Activated CD4-positive, alpha-beta T cell treated with anti-CD3 and anti-CD28 coated beads, Interleukin-2, amount 50 U/mL, for 16 hours (primary cell): ENCODE measurements at places on chromosomes 3 and 15.

- DNase-seq: no peak
Observed at GRCh38 chr3:44106756-44107155, 134.9 kb upstream of the TOPAZ1 start.

GRCh38 chr3:183098536-183099025 is 715 bp downstream of the MCCC1 start:
- DNase-seq: peak; percentile 16

DNA sequence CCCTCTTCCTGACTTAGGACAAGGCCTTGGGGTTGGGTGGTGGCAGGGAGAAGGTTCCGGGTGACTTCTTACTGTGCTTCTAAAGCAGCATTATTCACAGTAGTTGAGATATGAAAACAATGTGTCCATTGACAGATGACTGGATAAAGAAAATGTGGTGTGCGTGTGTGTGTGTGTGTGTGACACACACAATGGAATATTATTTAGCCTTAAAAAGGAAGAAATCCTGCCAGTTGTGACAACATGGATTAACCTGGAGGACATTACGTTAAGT is 128.1 kb upstream of the RASGRP1 start:
- DNase-seq: no peak

DNA sequence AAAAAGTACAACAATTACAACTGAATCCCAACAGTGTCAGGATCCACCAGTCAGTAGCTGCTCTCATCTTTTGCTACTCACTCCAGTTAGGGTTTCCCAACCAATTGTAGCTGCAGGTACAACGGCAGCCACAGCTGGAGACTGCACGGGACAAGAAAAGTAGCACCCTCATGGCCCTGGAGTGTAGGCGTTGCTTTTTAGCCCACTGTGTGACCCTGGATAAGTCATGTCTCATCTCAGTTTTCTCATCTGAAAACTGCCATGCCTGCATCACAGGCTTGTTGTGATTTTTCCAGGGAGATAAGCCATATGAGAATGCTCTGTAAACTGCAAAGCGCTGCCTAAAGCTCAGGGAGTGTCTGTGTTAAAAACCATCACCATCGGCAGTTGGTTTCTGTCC is 535.6 kb upstream of the IL12A start:
- DNase-seq: no peak

GRCh38 chr15:27770086-27770607 is 329.0 kb downstream of the OCA2 start:
- no peak for DNase-seq

DNA sequence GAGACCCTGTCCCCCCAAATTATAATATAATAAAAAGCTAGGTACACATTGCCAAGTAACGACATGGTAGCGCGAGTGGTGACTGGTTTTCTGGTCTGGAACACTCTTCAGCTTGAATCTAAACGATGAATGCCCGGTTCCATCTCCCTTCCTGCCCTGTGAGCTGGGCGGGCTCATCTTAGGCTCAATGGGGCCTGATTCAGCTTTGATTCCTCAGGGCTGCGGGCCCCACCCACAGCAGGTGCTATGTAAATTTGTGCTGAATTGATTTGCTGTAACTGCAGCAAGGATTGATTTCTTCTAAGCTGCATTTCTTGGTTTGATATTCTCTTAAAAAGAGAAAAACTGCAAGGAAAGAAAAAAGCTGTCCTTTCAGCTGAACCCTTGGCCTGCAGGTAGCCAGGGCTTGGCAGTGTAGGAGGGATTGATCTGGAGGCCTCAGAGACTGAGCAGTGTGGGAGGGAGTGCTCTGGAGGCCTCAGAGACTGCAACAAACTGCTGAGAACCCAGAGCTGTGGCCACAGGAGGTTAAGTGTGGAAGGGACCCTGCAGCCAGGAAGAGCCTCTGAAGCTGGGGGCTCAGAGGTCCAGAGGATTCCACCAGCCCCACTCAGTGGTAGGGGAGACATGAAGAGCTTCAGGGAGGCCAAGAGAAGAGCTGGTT is 231.6 kb downstream of the XXYLT1 start:
- DNase-seq: no peak

GRCh38 chr3:167920747-167921146 is 175.0 kb downstream of the GOLIM4 start:
- DNase-seq: no peak

GRCh38 chr3:64264501-64265109 is 39.3 kb upstream of the PRICKLE2 start:
- DNase-seq: no peak

GRCh38 chr3:46420931-46421330 is 13.9 kb downstream of the CCRL2 start:
- DNase-seq: no peak

GRCh38 chr3:13963137-13963886 is 83.4 kb upstream of the WNT7A start:
- DNase-seq: peak; percentile 0

DNA sequence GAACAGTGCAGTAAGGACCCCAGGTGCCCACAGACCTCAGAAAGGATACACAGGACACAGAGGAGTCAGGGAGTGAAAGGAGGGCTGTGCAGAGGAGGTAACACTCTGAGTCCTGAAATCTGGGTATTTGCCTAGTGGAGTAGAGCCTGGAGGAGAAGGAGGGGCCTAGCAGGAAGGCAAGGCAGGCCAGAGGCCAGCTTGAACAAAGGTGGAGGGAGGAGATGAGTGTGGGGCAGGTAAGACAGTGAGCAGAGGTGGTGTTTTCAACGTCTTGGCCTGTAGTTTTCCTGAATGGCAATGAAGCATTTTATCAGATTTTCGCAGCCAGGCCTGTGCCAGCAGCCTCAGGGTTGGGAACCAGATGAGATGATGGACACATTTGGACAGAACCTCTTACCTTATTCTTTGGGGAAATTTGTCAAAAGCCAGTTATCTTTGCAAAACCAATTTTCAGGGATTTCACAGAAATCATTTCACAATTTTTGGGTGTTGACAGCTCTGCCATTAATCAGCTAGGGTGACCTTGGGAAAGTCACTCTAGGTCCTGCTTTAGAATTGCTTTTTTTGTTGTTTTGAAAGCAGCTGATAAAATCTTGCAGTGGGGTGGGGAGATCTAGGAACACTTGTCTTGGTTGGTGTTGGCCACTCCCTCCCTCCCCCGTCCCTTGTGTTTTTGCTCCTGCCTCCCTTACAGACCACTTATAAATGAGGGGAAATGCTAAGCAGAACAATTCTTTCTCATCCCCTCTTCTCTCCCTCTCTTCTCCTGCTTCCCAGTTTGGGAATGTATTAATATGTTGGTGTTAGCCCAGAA is 38.4 kb downstream of the SPSB4 start:
- DNase-seq: no peak

DNA sequence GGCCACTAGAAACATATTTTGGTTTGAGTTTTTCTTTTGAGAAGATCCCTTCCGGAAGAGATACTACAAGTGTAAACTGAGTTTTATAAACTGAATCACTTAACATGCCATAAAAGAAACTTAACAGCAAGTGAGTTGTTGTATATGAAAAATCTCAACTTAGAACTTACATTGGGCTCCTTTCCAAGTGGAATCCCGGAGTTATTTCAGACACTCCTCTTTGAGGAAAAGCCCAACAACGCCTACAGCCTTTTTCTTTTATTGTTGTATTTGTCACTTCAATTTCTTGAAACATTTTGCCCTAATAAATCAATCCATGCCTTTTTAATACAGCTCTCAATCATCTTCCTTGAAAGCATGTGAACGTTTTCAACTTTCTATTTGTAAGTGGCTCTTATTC is 137.3 kb downstream of the FEZF2 start:
- no peak for DNase-seq

- peak; percentile 89 for DNase-seq
Observed at GRCh38 chr3:179015551-179016020, 56.0 kb downstream of the ZMAT3 start.

DNA sequence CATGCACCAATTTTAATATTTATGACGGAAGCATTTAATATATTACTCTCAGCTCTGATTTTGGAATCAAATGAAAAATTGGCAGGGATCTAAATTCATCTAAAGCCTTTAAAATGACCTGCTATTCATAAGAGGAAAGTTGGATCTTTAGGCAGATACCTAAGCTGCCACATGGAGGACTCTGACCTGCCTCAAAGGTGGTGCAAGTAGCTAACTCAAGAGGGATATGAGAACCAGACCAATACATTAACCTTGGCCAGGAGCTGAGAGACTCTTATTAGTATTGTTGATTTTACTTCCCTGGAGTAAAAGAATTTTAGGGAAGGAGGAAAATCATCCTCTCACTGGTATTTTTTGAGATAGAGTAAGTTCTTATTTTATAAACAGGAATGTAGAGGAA is 17.7 kb downstream of the ZNF654 start:
- DNase-seq: no peak

GRCh38 chr3:127755305-127755681 is 67.0 kb downstream of the MGLL start:
- DNase-seq: no peak

- DNase-seq: no peak
Observed at GRCh38 chr3:64095802-64096201, 72.5 kb upstream of the PSMD6 start.

DNA sequence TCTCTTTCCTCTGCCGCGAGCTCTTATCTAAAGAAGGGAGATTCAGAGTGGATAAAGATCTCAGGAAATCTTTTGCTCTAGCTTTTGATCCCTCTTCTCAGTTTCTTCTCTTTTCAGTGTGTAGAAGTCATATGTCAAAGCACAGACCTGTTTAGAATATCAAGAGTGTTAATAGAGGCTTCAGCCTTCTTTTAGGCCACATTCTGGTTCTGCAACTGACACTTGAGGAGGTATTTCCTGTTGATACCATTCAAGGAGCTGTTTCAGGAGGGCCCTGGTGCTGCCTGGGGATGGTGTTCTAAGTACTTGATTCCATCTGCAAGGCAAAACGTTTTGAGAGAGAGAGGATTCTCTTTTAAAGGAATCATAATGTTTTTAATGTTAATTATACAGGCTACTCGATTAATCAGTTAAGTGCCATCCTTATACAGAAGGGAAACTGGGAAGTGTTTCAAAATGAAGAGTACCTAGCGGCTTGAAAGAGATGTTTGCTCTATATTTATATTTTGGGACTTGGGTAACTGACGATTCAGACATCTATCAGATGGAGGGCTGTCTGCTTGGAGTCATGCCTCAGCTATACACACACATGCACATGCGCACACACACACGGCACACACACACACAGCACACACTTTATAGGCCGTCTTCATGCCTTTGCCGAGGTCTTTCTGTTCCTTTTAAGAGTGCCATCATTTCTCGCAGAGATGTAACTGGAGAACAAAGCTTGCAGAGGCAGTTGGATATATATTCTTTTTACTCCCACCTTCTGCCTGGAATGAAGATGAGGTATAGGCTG is 313.9 kb downstream of the PTPRG start:
- DNase-seq: no peak

DNA sequence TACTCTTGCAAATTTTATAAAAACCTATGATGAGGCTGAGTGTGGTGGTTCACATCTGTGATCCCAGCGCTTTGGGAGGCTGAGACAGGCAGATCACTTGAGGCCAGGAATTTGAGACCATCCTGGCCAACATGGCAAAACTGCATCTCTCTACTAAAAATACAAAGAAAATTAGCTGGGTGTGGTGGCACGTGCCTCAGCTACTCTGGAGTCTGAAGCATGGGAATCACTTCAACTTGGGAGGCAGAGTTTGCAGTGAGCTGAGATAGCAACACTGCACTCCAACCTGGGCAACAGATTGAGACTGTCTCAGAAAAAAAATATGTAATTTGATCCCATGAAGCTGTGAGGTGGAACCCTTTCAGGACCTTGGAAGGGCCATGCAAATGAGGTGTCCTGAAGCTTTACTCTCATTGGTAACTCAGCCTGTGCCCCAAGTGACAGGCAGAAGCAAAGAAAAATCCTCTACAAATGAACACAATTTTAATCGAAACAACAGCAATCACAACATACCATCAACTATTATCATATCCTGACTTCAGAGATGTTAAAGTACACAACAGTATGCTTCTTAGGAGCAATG is 84.6 kb upstream of the CDV3 start:
- DNase-seq: no peak

- no peak for DNase-seq
Observed at GRCh38 chr15:41637086-41637485, 23.1 kb upstream of the MGA start.

- no peak for DNase-seq
Observed at GRCh38 chr3:63959146-63959545, 47.0 kb upstream of the SCAANT1 start.

DNA sequence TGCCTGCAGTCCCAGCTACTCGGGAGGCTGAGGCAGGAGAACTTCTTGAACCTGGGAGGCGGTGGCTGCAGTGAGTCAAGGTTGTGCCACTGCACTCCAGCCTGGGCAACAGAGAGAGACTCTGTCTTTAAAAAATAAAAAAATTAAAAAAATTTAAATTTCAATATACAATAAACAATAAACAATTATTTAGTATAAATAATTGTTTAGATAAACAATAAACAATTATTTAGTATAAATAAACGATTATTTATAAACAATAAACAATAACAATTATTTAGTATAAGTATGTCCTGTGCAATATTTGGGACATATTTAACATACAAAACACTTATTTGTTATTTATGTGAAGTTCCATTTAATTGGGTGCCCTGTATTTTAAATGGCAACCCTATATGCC is 119.6 kb downstream of the XXYLT1 start:
- DNase-seq: no peak

GRCh38 chr15:74937272-74937589 is 642 bp downstream of the COX5A start:
- no peak for DNase-seq

GRCh38 chr15:76626611-76627010 is 278.5 kb downstream of the SCAPER start:
- DNase-seq: no peak

- no peak for DNase-seq
Observed at GRCh38 chr3:21020043-21020442, 731.0 kb downstream of the ZNF385D start.

GRCh38 chr3:171729452-171730334 is 80.6 kb downstream of the PLD1 start:
- no peak for DNase-seq

GRCh38 chr3:141708367-141708766 is 29.7 kb upstream of the RNF7 start:
- no peak for DNase-seq

DNA sequence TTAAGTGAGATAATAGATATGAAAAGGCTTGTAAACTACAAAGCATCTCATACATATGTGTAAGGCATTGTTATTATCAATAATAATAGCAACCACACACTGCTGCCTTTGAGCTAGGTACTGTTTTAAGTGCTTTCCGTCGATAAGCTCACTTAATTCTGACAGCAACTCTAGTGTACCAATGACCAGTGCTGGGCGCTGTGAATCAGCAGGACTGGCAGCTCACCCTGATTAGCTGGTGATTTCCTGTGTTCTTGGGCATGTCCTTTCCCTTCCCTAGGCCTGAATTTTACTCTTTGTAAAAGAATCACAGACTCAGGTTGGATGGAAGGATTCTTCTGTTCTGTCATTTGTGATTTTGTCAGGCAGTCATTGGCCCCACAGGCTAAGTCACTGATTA is 215.6 kb downstream of the LPP start:
- no peak for DNase-seq

DNA sequence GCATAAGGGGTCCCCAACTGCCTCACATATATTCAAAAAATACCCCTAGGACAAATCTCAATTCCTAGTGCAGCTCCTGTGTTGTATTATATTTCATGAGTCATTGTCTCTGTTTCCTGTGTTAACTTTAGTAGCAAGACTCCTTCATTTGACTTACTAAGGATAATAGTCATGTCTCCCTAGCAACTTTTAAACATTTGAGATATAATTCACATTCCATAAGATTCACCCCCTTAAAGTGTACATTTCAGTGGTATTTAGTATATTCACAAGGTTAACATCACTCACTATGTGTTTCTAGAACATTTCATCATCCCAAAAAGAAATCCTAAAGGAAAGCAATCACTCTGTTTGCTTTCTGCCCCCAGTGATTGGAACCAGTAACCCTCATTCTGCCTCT is 121.3 kb upstream of the WNT7A start:
- no peak for DNase-seq
